ENCODE measurements at places on chromosomes 11 and 22.

- DNase-seq, result no peak
Observed at GRCh38 chr11:14617241-14618027, 26.2 kb upstream of the PDE3B start.

- no peak for DNase-seq
Observed at GRCh38 chr11:106466521-106467080, 389.1 kb downstream of the AASDHPPT start.

DNA sequence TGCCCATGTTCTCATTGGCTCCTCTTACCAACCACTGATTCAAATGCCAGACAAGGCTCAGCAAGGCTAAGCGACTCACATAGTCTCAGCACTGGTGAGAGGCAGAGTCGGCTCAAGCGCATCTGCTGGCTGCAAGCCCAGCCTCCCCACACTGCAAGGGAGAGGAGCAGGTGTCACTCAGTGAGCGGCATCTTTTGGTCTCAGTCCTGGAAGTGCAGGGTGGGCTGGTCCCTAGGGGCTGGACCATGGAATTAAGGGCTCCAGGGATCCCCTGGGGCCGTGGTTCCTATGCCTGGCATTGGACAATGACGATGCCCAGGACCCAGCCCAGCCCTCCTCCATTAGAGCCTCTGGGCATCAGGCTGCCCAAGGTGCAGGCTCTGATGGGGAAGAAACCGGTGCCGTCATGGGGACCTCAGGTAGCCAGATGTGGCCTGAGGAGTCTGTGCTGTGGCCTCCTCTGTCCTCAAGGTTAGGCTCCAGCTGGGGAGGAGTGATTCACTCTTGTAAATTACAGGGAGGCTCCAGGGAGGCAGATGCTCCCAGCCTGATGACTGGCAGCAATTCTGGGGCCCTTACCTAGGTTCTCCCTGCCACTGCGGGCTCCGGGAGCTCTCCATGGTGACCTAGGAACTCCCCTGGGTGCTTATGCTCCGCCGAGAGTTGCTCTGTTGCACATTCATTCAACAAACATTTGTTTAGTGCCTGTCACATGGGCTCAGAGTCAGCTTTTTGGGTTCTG lies 28.0 kb downstream of the FADS2 start:
- no peak for DNase-seq

GRCh38 chr22:22591348-22592299 lies 32.6 kb upstream of the PRAME start:
- DNase-seq, result no peak

DNA sequence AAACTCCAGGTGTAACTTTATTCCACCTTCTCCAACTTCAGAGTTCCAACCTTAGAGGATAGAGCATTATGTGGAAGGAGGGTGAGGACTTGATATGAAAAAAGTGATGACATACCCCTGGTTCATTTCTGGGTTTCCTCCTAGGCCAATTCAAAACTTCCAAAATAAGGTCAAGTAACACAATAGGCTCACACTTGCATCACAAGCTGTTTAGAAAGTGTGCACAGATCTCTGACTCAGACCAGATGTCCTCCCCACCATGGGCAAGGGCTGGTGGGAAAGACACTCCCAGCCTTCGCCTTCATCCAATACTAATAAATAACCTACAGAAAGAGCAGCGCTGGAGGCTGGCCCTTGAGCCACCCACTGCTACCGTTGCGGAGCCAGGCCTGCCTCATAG lies 5.8 kb upstream of the BUD13 start:
- no peak for DNase-seq

DNA sequence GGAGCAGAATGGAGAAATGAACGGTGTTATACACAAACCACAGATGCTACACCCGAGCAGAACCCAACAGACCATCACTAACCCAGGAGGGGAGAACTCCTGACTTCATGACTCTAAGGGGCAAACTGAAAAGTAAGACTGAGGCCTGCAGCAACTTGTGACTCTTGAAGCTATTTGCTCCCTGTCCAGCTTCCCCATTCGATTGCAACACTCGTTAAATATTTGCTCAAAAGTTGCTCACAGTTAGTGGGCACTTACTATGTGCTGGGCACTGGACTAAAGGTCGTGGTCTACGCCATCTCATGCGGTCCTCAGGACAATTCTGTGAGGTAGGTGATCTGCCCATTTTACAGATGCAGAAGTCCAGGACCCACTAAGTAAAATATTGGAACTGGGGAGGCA lies 9.5 kb upstream of the ADA2 start:
- no peak for DNase-seq

DNA sequence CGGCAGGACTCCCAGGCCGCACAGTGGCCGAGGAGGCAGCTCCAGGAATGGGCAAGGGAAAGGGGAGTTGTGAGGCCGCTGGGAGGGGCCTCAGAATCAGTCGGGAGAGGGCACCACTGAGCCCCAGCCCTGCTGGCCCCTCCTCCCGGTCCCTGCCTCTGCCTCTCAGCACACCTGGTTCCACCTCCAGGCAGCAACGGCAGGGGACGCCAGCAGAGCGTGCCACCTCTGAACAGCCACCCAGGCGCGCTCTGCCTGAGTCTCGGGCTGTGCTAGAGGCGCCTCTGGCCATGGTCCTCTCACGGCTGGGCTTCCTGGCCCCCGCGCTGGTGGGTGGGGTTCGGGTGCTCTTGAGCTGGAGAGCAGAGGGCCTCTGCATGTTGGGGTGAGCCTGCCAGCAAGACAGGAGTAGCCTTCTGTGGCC lies 33.0 kb downstream of the MOB2 start:
- peak; percentile 2 for DNase-seq

DNA sequence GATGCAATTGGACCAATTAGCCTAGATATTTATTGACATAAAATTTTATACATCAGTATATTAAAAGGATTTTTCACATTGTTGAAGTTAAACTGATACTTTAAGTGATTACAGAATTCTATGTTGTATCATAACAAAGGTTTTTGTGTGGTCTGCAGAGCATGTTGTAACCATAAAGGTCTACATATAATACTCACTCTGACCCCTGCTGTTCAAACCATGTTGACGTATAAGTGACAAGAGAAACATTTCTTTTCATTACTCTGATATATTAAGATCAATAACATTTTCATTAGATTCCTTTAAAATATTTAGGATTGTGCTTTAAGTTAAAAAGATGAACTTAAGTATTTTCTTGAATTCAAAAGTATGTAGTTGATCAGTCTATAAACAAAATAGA lies 63.9 kb downstream of the GAS2 start:
- DNase-seq, result no peak

DNA sequence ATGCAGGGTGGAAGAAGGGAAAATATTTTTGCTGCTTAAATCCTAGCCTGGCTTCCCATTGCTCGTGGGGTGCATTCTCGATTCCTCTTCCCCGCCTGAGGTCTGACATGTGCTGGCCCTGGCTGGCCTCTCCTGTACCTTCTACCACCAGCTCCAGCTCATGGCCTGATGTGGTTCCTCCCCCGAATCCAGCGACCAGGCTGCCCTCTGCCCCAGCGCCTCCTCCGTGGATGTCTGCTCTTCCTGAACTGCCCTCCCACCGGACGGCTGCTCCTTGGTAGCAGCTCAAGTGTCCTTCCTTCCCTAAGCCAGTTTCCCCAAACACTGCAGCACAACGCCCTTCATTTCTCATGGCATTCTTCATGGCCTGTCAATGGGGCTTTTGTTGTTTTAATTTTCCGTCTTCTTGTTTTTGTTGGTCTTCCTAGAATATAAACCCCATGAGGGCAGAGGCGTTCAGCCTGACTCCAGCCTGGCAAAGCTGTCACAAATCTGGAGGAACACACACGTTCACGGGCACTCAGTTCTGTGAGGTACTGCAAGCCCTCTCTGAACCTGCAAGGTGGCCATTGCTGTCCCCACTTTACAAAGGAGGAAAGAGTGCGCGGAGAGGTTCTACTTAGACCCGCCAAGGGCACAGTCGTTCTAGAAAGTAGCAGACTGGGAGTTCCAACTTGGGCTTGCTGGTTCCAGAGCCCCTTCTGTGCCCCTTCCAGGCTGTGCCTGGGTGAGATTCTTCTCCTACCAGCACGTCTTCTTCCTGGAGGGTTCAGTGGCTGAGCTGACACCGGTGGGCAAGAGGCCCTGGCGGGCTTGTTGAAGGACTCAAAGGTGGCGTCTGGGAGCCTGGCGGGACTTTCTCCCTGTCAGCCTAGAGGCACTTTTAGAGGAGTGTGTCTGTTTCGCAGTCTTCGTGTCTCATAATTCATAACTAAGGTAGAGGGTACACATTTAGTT lies 953 bp upstream of the LRP5 start:
- DNase-seq, result no peak

DNA sequence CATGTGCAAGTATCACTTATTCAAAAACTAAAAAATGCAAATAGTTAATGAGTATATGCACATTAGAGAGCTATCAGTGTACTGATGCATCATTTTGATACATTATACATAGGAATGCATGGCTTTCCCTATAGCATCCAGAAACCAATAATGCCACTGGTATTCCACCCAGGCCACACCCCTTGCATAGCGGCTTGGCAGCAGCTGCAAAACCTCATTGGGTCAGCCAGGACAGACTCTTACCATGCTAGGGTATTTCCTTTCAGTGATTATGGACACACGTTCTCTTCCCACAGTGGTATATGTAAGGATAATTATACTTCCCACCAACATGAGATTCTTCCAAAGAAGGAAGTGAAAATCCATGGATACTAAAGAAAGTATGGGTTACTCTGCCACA lies 145.9 kb upstream of the PITPNB start:
- no peak for DNase-seq

All from GM12878 (cell line).